ENCODE measurements at places on chromosomes 7 and 10. TPM values are rescaled to one million over a fixed set of nuclear protein-coding genes. Genes with fewer than 3 reads are reported as not detected.

CH25H gene
- total RNA-seq, result not detected

SMIM30 gene
- total RNA-seq, result 32.1 TPM

PDZD7 gene
- total RNA-seq, result 2.8 TPM

CNPY1 gene
- not detected for total RNA-seq

C7orf57 gene
- 2.5 TPM for total RNA-seq

STEAP4 gene
- total RNA-seq, result 12.1 TPM

ADAMTS14 gene
- 2.7 TPM for total RNA-seq

ADAP1 gene
- 73.9 TPM for total RNA-seq

STEAP1 gene
- 6.5 TPM for total RNA-seq

- DNase-seq, result no peak
Measured at GRCh38 chr10:119299531-119299930, 92.2 kb downstream of the GRK5 start.

DNA sequence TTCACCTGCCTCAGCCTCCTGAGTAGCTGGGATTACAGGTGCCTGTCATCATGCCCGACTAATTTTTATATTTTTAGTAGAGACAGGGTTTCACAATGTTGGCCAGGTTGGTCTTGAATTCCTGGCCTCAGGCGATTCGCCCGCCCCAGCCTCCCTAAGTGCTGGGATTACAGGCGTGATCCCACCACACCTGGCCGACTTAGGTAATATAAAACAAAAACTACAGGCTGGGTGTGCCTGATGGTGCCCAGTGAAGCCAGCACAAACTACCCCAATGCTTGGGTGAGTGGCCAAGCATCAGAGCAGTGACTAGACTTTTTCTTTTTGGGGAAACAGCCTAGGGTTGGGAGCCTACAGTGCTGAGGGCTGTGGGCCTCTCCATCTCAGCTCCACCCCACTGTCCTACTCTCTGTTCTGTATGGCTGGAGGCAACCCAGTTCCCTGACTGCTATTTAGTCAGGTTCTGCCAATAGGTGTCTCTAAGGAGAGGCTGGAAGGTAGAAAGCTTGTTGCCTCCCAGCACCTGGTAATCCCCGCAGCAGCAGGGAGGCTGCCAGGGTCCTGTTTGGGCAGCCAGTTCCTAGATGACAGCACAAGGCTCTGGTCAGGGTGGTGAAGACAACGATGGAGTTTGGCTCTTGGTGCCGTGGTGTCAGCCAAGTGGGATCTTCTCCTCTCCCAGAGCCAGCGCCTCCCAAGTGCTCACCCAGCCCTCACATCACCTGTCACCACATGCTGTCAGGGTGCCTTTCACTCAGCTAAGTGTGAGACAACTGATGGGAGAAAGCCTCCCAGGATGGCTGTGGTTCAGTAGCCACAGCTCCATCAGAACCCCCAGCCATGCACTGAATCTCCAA is 10.4 kb upstream of the NACAD start:
- no peak for DNase-seq

DNA sequence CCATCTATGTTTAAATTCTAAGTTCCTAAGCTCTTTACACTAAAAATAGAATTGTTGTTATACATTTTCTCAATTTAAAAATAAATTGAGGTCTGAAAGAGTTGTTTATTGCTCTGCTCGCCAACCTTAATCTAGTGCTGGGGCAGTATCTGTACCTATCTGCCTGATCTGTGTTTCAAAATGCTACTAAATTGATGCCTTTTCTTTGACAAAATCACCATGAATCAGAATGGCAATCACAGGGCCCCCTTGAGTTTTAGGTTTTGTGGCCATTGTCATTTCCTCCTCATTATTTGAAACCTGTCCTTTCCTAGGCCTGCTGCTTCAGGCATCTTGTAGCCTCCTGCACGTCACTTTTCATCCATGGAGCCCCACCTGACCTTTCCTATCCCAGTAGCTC is 301.5 kb downstream of the EXOC4 start:
- no peak for DNase-seq

DNA sequence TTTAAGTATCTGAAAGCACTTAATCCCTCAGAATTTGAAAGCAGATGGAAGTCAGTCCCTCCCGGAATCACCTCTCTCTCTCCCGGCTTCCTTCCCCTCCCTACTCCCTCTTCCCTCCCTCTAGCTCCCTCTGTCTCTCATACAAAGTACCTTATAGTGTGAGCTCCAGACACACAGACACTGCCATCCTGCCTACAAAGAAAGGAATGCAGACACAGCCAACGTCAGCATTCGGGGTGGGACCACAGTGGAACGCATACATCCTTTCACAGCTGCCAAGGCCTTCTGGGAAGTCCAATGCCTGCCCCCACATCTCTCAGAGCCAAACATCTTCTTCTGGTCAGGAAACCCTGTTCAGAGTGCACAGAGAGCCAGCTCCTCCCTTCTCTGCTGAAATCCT is 9.3 kb downstream of the NOD1 start:
- DNase-seq, result no peak

- no peak for DNase-seq
Measured at GRCh38 chr7:22193450-22193983, 163.4 kb downstream of the RAPGEF5 start.

- no peak for DNase-seq
Measured at GRCh38 chr7:82373926-82374635, 69.5 kb downstream of the CACNA2D1 start.

DNA sequence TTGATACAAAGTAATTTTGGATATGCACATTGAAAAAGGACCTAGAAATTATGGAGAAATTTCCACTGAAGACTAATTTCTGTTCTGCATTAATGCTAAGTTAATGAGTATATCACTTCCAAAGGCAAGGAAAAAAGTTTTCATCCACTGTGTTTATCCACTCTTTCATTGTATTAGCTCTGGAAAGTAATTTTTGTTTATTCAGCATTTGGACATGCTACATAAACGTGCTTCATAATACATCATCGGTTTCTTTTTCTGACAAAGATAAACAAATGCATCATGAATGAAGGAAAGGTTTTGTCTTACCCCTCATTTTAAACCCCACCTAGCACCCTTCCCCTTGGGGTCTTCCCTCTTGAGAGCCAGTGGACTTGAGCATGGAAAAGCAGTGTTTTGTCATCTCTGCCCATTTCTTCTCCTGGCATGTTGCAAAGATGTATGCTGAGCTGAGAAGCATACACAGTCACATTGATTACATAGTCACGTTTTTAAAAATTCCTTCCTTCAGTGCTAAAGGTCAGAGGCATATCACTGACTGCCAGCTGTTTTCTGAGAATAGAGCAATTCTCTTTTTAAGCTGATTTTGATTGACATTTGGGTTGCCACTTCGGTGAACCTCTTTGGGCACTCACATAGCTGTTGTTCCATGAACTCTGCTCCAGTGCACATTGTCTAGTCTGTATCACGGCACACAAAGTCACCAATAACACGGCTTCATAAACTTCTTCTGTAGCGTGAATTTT is 65.9 kb upstream of the C7orf33 start:
- DNase-seq, result no peak

- DNase-seq, result no peak
Measured at GRCh38 chr7:15747301-15747700, 60.8 kb upstream of the MEOX2 start.

DNA sequence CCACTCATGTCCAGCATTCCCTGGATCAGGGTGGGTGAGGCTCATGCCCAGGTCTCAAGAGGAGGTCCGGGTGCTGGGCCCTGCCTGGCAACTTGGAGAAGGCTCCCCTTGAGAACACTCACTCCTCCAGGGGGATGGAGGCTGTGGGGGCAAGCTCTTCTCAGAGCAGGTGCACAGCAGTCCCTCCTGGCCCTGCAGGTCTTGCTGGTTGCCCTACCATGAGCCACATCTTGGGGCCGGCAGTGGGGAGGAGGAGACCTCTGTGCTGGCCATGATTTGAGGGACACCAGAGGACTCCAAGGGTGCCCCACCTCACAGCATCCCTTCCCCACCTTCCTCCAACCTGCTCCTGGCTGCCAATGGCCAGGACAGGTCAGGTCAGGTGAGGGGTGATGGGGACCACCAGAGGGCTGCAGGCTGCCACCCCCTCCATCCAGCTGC is 87.4 kb upstream of the RET start:
- no peak for DNase-seq

GRCh38 chr7:155868955-155869783 is 56.9 kb upstream of the SHH start:
- DNase-seq, result no peak

- no peak for DNase-seq
Measured at GRCh38 chr10:36066102-36066501, 424.0 kb upstream of the FZD8 start.

DNA sequence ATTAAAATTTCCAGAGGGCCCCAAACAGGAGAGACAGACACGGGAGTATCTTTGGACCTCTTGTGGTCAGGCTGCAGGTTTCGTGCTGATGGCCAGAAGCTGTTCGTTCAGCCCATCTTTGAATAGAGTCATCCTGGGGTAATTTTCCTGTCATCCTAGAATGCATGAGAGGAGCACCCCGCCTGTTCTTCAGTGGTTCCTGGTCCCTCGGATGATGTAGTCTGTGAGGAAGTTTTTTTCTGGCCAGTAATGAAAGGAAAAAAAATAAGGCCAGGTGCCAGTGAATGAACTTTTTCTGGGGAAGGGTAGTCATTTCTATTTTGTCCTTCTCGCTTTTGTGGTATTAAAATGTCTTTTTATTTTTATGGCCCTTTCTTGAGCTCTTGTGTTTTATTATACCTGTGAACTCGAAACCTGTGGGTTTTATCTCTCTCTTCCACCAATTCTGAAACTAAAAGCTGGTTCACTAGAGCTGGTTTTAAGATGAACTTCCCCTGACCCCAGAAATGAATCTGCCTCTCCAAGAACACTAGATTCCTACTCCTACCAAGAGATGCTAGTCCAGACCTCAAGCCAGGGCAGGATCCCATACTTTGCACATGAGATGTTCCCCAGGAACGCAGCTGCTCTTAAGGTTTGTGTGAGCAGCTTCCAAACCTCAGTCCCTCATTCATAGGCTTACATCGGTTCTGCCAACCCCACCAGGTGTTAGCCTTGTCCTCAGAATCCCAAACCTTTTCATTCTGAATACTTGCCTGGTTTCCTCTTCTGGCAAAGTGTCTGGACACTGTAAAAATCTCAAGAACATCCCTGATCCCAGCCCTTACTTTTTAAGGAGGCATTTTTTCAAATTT is 15.4 kb upstream of the MEST start:
- no peak for DNase-seq

DNA sequence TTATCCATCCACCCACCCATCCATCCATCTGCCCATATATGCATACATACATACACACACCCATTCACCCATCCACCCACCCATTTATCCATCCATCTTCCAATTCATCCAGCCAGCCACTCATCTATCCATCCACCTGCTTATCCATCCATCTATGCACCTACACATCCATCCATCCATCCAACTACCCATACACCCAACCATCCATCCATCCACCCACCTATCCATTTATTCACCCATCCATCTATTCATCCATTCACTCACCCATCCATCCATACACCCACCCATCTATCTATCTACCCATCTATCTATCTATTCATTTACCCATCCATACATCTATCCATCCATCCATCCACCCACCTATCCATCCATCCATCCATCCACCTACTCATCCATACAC is 17.3 kb downstream of the TMEM72 start:
- DNase-seq, result no peak

DNA sequence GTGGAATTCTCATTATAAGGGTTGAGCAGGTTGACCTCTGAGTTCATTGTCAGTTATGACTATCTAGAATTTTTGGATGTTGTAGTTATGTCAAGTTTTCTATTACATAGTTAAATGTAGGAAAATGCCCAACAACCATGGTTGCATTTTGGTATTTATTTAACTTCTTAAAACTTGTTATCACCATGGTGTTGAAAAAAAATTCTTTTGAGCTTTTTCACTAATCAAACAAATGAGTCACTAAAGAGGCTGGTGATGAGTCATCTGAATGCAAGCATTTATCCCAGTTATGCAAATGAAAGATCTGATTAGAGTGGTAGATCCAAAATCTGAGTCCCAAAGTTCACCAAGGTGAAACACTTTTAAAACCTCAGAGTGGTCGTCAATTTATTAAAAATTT is 624.7 kb upstream of the IGFBP3 start:
- DNase-seq, result peak; percentile 96

GRCh38 chr10:31602541-31603234 is 283.7 kb downstream of the ZEB1 start:
- no peak for DNase-seq

DNA sequence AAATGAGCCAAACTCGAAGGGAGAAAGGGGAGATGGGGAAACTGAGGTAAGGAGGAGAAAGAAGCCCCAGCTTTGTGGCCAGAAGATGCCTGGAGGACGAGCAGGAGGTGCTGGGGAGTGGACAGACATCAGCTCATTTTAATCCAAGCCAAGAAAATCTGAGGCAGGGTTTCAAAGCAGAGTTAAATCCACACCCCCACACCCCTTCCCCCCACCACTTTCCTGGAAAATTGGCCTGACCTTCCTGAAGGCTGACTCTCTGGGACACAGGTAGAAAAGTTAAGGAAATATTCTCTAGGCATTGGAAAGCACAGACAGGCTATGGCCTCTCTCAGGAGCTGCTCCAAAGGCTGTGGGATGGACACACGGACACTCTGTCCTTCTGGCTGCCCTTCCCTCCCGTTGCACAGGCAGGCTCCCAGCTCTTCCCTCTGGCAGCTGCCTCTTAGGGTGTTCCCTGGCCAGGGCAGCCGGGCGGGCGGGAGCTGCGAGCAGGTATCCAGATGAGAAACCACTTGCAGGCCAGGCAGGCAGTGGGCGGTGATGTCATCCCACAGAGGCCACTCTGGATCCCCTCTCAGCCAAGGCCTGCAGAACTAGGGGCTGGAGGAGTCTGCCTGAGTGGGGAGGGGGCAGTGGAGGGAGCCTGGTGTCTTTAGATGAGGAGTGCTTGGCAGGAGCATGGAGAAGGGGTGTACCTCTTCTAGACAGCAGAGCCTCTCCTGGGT is 171.8 kb downstream of the NEURL1 start:
- DNase-seq, result no peak

DNA sequence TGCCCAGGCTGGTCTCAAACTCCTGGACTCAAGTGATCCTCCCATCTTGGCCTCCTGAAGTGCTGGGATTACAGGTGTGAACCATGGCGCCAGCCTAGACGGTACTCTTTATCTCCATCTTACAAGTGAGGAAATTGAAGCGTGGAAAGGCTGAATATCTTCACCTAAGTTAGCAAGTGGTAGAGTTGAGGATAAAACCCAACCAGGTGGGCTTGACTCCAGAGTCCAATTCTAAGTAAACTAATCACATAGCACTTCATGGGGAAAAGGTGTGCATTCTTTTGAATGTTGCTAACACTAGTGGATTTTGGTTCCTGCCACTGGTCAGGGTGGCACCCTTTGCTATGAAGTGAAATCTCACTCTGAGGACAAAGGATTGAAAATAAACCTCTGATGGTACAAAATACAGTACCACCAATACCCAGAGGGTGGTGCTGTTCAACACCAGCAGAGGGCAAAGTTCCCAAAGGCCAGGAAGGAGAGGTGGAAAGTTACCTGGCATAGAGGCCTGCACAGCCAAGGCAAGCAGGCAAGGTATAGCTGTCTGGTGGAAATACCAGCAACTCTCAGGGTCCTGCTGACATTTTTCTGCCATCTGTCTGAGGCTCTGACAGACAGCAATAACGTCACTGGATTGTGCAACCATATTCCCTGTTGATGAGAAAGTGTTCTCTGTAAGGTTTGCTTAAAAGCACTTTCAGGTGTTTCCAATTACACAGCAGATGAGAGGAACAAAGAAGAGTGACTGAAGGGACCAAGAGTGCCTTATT is 17.6 kb downstream of the ZDHHC16 start:
- peak; percentile 54 for DNase-seq

- DNase-seq, result no peak
Measured at GRCh38 chr10:3126249-3126648, 46.3 kb downstream of the PITRM1 start.
